Activated naive CD8-positive, alpha-beta T cell treated with anti-CD3 and anti-CD28 coated beads for 36 hours (primary cell): ENCODE measurements at places on chromosomes 11 and 22.
A peak's percentile ranks its signal among the peaks of the same experiment; 100 is the strongest.

DNA sequence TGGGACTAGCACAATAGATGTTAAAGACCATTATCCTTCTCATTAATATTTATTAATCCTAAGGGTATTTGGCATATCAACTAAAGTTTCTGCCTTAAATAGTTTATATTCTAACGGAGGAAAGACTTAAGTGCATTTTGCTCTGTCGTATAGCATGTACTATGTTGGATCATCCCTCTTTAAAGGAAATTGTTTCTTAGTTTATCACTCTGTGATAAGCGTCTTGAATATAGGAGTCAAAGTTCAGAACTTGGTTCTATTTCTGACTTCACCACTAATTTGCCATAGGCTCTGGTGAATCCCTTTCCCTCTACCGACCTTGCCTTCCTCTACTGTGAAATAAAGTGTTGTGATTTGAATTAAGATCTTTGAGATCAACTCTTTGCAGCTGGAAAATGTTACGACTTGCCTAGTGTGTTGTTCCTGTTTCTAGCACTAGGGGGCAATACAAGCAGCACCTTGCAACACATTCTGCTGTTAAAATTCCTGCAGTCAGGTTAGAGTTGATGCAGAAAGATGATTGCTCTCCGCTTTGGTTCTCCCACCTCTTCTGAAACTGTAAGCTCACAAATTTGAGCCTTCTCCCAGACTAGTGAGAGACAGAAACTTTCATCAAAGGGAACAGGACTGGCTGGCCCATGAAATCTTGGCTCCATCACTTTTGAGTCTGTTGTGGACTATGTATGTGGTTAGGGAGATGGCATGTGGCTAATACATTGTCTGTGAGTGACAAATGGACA lies 27.8 kb upstream of the ZNRF3 start:
- DNase-seq, result peak; percentile 18

GRCh38 chr11:19803506-19803998 lies 90.9 kb downstream of the NAV2 start:
- DNase-seq, result no peak

- no peak for DNase-seq
Observed at GRCh38 chr11:118009864-118010737, 23.9 kb downstream of the IL10RA start.

DNA sequence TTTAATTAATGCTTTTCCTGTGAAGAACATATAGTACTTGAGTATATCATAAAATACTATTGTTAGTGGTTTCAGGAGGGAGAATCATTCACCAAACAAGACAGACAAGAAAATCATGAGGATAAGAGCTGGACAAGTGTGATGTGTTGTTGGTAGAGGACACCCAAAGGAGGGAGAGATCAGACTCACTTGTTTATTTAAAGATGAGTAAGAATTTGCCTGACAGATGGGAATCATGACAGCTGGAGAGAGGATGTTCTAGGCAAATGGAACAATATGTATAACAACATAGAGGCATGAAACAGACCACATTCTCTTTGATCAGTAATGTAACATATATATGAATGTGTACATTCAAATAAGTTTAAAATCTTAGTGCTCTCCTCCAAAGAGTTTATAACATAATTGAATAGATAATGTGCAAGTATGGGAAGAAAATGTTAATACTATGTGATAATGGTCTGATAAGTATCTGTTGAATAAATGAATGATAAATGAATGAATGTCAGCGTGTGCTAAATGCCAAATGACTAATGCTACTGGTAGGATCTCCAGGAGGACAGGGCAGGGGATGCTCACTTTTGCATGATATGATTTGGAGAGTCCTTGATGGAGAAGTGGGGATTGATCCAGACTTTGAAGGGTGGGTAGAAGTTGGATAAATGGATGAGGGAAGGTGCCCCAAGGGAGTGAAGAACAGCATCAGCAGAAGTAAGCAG lies 228.9 kb upstream of the SORL1-AS1 start:
- no peak for DNase-seq

- DNase-seq, result no peak
Observed at GRCh38 chr11:118998822-118999221, 884 bp downstream of the CENATAC start.

GRCh38 chr11:124918950-124919349 lies at the start of gene HEPN1:
Gene HEPN1 (plus strand): TSS chr11:124919250.
- DNase-seq, result no peak

- DNase-seq, result no peak
Observed at GRCh38 chr22:40610329-40610850, 26.1 kb downstream of the MRTFA start.

GRCh38 chr11:23181022-23181807 lies 320.9 kb upstream of the CCDC179 start:
- no peak for DNase-seq

DNA sequence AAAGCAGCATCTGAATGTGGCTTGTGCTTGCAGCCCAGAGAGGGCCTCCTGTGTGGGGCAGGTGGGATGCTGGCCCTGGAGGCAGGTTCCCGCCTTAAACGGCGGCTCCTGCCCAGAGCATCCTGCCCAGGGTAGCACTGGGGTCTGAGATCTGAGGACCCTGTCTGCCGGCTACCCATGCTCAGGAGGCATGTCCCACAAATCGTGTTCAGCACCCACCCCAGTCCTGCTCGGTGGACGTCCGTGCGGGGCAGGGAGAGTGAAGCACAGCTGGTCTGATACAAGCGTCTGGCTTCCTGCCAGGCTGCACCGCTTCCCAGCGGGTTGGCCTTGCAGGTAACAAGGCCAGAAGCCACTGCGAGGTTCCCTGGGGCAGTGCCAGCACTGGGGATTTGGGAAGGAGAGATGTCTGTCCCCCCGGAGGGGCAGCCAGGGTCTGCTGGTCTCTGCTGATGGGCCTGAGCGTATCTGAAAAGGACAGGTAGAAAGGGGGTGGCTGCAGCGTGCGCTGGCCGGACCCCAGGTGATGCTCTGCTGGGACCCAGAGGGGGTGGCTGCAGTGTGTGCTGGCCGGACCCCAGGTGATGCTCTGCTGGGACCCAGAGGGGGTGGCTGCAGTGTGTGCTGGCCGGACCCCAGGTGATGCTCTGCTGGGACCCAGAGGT lies 3.6 kb downstream of the TRABD start:
- no peak for DNase-seq

GRCh38 chr22:42686756-42687491 lies 33.7 kb downstream of the A4GALT start:
- DNase-seq, result no peak

GRCh38 chr11:105466582-105467228 lies 143.2 kb upstream of the GRIA4 start:
- no peak for DNase-seq

DNA sequence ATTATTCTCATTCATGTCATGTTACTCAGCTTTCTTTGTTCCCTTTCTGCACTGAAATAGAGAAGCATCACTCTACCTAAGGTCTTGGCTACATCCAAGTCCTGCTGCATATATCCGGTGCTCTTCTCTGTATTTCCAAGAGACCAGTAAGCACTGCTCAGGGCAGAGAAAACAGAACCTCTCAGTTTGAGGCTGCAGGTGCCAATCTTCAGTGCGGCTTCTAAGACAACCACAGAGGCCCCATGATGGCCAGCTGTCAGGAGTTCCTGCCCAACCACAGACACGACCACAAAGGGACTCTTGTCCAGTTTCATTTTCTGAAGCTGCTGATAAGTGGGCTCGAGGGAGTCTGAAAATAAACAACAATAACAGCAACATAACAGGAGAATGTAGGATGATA lies 378.4 kb upstream of the PITPNB start:
- no peak for DNase-seq

- DNase-seq, result no peak
Observed at GRCh38 chr11:28054821-28055220, 53.1 kb downstream of the KIF18A start.

DNA sequence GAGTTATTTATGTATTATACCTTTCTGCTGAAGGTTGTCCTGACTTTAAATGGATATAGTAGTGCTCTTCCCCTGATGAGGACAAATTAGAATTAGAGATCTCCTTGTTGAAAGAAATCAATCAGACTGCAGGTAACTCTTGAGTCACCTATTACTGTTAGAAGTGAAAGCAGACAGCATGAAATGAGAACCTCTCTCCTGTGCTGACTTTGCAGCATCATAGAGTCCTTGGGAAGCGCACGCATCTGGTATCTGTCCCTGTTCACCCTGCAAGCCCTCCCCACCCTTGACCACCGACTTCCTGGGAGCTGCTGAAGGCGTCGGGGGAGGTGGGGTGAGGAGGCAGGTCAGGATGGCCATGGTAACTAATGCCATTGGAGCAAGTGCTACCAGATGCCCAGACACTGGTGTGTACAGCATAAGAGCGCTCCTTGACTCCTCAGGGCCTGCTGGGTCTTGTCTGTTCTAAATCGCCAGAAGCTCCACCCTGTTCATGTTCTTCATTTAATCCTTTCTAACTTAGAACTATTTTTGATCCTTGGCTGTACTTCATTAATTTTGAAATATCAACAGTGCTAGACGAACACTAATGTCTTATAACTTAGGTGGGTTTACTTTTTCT lies 143.9 kb downstream of the WNT7B start:
- DNase-seq, result no peak

- DNase-seq, result peak; percentile 32
Observed at GRCh38 chr11:119373921-119374631, 7.4 kb downstream of the USP2 start.

DNA sequence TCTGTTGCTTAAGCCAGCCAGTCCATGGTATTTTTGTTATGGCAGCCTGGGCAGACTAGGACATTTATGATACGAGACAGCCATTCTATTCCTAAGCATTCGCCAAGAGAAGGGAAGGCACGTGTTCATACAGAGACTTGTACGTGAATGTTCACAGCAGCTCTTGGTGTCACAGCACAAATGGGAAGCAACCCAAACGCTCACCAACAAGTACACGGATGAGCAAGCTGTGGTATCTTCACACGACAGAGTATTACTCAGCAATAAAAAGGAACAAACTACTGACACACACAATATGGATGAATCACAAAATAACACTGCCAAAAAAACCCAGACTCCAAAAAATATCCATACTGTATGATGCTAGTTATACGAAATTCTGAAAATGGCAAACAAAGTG lies 85.1 kb downstream of the PHF21B start:
- no peak for DNase-seq

GRCh38 chr11:27313157-27313821 lies 49.7 kb downstream of the CCDC34 start:
- DNase-seq, result no peak

DNA sequence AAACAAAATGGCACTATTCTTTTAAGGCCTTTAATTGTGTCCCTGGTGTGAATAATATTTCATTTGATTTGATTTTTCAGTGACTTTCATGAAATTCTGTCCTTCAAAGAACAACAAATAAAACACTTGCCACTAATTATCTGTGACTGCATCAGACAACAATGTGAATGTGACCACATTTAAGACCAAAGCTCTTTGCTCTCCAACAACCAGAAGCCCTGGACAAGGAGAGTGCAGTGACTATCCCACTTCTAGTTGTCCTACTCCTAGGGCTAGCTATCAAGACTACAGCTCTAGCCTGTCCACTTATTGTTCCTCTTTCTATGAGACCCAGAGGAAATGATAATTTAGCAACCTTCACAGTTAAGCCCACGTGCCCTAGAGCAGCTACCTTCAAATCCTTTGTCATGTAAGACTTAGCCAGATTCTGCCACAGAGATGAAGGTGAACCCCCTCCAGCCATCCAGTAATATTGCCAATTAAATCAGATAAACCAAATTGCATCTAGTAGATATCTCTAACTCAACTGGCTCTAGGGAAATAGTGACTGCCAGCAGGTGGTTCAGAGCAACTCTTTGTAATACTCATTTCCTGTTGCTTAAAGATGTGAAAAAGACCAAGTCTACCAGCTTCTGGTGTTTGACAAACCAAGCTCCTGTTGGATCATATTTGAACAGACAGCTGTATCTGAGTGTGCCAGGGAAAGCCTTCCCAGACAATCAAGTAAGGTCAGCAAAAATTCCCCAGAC lies 142.6 kb upstream of the BLID start:
- DNase-seq, result no peak

DNA sequence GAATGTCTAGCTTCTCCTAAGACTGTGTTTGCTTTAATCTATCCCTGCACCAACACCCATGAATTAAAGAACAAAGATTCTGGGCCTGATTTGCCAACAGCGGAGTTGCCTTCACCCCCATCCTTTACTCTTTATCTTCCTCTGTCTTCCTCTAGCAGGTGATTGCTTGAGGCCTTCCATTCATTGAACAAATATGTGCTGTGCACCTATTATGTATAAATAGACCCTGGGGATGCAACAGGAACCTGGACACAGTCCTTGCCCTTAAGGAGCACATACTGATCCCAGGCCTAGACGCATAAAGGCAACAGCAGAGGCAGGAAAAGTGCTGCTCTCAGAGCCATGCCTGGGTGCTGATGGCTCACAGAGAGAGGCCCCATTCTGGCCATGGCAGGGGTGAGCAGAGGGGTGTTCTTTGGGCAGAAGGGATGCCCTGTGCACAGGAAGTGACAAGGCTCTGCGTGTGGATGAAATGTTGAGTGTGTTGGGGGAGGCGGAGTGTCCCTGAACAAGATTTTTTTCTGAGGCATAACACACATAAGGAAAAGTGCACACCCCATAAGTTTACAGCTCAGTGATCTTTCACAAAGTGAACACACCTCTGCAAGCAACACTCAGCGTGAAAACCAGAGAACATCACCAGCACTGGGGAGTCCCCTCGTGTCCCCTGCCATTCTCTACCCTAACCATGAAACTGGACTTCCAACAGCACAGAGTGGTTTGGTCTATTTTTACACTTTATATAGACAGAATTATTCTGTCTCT lies 145.9 kb downstream of the GRIK4 start:
- DNase-seq, result no peak

DNA sequence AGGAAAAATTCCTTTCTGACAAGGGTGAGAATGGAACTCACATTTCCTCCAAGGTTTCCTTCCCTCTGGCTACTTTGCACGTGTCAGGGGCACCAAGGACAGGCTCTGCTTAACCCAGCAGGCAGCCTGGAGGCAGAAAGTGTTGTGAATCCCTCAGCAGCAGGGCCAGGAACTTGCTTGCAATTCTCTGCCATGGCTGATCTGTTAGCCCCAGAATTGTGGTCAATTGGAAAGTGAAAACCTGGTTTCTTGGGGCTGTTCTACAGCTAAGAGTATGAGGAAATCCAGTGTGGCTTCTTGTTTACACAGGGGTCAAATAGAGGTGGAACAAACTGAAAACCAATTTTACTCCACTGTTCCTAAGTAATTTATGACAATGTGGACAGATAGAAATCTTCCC lies 38.3 kb upstream of the CEP295 start:
- no peak for DNase-seq

DNA sequence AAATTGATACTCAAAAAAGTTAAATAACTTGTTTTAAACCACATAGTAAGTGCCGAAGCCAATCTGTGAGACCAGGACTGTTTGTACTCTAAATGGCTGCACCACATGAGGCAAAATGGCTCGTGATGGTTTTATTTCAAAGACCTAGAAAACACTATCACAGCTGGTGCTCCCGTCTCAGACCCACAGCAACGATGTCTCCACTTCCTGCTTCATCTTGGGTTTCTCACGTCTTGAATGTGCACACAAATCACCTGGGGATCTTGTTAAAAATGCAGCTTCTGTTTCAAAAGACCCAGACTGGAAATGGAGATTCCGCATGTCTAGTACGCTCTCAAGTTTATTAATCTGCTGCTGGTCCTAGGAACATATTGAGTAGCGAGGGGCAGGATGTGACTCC lies 1.2 kb downstream of the CD3E start:
- DNase-seq, result peak; percentile 19

- no peak for DNase-seq
Observed at GRCh38 chr11:22878039-22878438, 17.8 kb upstream of the CCDC179 start.

GRCh38 chr22:41560095-41560471 lies 727 bp upstream of the CSDC2 start:
- DNase-seq, result no peak

GRCh38 chr22:24120044-24120443 lies 61.2 kb upstream of the SUSD2 start:
- DNase-seq, result no peak

GRCh38 chr11:18768472-18768901 lies 23.1 kb downstream of the PTPN5 start:
- DNase-seq, result peak; percentile 23
